ENCODE measurements at places on chromosomes 7 and 10. TPM values are rescaled to one million over a fixed set of nuclear protein-coding genes. Genes with fewer than 3 reads are reported as not detected.
A peak's percentile ranks its signal among the peaks of the same experiment; 100 is the strongest.

The FAM237B gene
- not detected for total RNA-seq

The TRIM50 gene
- not detected for total RNA-seq

GRCh38 chr7:48183370-48183743, 12.1 kb downstream of the ABCA13 start:
- peak; percentile 22 for DNase-seq

The AKR1C4 gene
- total RNA-seq = not detected

Data from GM23338 (cell line).